ENCODE measurements at places on chromosomes 12 and 14.

DNA sequence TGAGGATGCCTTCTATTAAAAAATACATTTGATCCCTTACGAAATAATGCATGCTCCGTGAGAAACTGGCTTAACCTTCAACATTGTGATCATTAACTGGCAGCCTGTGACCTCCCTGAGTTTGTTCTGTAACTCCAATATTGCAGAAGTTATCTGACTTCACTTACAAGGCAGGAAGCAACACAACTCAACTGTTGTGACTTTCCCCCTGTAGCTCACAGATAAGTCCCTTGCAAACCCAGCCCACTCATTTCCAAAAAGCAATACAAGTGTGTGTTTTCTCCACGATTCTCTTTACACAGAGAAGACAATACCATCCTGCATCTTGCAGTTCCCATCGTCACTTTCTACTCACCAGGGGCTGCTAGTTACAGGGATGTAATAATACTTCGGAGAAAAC is 304.7 kb upstream of the TMEM132C start:
- no peak for DNase-seq

DNA sequence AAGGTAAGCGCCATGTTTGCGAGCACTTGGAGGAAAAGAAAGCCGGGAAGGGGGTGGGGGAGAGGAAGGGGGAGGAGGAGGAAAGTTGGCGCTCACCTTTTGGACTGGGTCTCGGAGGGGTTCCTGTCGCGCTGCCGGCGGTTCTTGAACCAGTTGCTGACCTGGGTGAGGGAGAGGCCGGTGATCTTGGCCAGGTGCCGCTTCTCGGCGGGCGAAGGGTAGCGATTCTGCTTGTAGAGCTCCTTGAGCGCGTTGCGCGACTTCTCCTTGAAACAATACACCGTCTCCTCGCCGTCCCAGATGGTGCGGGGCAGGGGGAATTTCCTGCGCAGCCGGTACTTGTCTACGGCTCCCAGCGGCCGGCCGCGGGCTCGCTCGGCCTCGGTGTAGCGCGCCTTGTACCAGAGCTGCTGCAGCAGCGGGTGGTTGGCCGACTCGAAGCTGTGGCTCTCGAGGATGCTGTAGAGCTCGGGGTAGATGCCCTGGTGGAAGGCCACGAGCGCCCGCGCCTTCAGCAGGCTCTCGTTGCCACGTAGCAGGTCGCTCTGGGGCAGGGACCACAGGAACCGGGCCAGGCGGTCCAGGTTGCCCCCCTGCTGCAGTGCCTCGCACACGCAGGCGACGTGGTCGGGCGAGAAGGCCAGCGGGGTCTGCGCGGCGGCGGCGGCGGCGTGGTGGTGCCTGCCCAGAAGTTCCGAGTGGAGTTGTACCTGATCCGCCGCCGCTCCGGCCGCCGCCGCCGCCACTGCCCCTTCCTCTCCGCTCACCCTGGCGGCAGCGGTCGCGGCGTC is 840 bp downstream of the SIX4 start:
- peak; percentile 59 for DNase-seq

DNA sequence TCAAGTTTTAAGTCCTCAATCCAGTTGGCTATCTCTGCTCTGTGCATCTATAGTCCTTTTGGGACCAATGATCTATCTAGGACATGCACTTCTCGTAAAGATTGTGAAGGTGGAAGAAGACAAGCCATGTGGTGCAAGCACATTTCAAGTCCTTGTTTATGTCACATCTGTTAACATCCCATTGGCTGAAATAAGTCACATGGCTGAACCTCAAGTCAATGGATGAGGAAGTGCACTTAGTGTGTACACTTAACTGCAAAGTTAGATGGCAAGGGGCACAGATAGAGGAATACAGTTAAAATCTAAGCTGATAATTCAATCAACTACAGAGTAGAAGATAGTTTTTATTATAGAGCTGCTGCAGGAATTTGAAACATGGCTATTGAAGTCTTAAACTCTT is 362.8 kb upstream of the TBX3 start:
- DNase-seq = no peak

DNA sequence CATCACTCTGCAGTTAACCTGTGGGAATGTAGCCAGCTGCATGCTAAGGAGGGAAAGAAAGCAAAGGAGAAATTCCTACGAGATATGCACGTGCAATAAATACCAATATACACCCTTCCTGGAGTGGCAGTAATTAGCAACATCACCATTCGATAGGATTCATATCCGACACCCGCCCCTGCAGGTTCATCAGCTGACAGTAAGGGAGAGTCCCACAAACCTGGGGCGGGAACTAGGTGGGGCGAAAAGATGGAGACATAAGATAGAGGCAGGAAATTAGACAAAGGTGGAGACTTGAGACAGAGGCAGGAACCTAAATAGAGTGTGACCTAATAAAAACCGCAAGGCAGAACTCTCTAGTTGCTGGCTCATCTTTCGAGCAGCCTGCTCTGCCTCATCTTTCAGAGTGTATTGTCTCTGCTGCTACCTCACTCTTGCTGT is 51.6 kb downstream of the PLEKHG3 start:
- no peak for DNase-seq

- DNase-seq = no peak
Observed at GRCh38 chr12:29960122-29960521, 176.4 kb upstream of the TMTC1 start.

GRCh38 chr14:94770251-94770749 is 387 bp upstream of the GSC start:
- DNase-seq = no peak

DNA sequence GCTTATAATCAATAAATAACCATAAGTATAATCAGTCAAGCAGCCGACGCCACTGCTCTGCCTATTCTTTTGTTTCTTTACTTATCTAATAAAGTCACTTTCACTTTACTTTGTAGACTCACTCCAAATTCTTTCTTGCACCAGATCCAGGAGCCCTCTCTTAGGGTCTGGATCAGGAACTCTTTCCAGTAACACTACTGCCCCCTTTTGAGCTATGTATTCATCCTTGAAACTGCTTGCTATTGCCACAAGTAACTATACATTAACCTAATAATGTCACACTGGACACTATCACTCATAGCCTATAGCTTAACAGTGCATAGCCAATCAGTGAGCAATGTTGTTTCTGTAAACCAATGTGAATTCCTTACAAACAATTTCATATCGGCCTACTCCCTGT is 2.8 kb upstream of the NID2 start:
- DNase-seq = no peak

- DNase-seq = no peak
Observed at GRCh38 chr12:69685810-69686209, 13.3 kb downstream of the BEST3 start.

DNA sequence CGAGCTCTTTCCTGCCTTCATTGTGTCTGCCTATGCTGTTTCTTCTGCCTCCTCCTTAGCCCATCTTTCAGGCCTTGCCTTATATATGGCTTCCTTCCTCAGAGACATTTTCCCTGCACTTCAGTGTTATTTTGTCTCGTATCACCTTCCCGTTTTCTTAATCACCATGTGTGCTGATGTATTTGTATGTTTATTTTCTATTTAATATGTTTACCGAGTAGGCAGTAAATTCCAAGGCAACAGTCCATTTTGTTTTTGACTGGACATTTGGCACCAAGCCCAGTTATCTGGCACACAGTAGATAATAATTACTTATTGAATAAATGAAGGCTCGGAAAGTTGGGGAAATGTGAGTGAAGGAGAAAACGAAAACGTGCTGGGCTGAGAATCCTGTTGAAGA is 4.6 kb upstream of the POU6F1 start:
- peak; percentile 33 for DNase-seq

DNA sequence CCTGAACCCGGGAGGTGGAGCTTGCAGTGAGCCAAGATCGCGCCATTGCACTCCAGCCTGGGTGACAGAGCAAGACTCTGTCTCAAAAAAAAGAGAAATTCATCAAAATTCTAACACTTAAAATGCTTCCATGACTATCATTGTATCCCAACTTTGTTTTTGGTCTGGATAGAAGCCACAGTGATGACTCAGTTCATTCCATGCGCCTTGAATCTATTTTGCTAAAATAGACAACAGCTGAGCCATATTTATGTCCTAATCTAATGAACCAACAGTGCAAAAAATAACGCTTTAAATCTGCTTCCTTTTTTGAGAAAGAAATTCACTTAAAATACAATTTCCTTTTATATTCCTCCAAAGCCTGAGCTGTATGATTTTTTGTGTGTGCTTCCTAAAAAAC is 23.2 kb upstream of the BICD1 start:
- DNase-seq = no peak

DNA sequence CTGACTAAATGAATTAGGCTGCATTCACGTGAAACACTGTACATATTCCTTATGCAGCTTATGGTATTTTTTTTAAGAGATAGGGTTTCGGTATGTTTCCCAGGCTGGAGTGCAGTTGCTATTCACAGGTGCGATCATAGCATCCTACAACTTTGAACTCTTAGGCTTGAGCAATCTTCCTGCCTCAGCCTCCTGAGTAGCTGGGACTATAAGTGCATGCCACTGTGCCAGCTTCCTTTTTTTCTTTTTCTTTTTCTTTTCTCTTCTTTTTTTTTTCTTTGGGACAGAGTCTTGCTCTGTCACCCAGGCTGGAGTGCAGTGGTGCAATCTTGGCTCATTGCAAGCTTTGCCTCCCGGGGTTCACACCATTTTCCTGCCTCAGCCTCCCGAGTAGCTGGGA is 35.8 kb upstream of the SPPL3 start:
- no peak for DNase-seq

DNA sequence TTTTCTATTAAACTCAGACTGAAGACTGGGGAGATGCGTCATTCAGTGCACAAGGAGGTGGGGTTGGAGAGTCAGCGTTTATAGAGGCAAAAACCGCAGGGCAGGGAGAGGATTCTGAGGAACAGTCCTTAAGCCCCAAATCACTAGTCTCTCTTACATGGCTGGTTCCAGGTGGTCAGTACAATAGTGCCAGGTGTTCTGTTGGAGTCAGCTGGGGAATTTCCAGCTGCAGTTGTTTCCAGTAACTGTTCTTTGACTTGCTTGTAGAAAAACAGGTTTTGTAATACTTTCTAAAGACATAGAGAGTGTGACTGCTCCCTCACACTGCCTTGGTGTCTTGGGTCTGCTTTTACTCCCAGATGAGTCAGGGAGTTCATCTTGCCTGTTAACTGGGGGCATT is 192.2 kb downstream of the TMTC3 start:
- no peak for DNase-seq

- DNase-seq = no peak
Observed at GRCh38 chr14:50620341-50620740, 47.8 kb downstream of the SAV1 start.

DNA sequence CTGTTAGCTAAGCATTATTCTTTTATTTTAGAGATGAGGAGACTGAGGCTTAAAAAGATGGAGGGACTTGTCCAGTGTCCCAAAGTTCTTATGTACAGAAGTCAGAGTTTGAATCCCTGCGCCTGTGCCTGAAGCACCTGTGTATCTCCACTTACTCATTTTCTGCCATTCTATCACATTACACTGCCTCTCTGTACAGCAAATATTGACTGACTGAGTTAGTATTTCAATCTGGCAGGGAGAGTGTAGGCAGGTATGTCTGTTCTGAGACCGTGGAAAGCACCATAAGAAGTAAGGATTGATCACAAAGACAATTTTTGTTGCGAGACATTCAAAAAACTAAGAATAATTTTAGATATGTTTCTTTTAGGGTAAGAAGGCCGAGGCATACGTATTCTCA is 162.7 kb downstream of the KITLG start:
- DNase-seq = no peak

- DNase-seq = no peak
Observed at GRCh38 chr12:31835276-31835882, 106.6 kb upstream of the AMN1 start.

GRCh38 chr14:90551070-90551704 is 154.4 kb downstream of the CALM1 start:
- no peak for DNase-seq

- no peak for DNase-seq
Observed at GRCh38 chr14:46378248-46378647, 273.3 kb downstream of the RPL10L start.

- DNase-seq = no peak
Observed at GRCh38 chr12:112812600-112813406, 21.3 kb downstream of the RPH3A start.

DNA sequence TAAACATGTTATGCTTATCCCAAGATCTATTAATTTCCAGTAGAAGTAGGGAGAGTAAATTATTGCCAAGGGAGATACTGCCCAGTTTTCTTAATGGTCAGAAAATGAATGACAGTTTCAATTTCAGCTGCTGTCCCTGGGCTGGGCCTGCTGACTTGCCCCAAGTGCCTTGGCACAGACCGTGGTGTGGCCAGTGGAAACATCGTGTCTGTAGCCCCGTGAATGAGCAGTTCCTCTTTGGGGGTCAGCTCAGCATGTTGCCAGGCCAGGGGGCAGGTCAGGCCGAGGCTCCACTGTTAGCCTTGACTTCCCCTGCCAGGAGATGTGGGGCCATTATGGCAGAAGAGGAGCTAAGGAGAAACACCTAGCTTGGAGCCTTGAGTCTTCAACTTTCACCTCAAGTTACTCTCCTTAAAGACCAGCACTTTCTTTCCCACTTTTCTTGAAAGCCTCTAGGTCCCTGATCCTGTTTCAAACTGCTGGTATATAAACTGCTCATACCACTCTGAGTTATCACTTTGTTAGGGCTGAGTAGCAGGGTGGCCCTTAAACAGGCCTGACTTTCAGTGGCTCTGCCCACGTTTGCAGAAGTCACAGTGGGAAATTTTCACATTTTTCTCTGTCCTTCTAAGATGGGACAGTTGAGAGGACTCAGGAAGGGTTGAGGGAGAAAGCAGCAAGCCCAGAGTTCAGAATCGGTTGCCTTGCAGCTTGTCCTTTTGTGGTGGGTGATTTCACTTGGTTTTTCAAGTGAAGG is 73.2 kb downstream of the SUSD6 start:
- no peak for DNase-seq

DNA sequence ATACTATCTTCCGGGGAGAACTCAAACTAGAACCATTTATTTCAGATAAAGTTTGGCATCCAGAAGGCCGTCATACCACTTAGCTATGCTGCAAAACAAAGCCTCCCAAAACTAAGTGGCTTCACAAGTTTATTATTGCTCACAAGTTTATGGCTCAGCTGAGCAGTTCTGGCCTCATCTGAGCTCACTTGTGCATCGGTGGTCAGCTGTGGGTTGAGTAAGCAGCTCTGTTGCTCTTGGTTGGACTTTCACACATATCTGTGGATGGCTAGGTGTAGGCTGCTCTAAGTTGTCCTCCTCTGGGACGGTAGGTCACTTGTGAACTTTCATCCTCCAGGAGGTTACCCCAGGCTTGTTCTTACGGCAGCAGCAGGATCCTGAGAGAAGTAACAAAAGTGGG is 162.7 kb downstream of the BTG1 start:
- no peak for DNase-seq

GRCh38 chr12:83763425-83763824 is 1076.7 kb downstream of the TMTC2 start:
- no peak for DNase-seq

DNA sequence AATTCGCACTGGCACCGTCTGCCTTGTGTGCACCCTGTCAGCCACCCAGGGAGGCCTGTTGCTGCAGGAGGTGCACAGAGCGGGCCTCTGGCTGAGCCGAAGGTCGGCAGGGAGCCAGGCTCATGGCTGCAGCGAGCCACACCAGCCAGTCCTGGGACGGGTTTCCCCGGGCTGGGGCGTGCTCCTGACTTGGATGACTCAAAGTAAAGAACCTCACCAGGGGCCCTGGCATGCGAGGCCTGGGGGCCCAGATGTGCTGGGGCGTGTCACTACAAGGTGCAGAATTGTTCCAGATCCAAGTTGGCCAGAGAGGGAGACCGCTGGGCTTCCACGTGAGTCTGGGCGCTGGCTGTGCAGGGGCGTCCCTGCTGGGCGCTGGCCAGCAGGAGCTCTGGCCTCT is 34.5 kb downstream of the FBRSL1 start:
- no peak for DNase-seq
